ENCODE measurements at places on chromosomes 3 and 15. TPM values are rescaled to one million over a fixed set of nuclear protein-coding genes. Genes with fewer than 3 reads are reported as not detected.

DVL3 gene
- total RNA-seq: 63.3 TPM

GABRB3 gene
- total RNA-seq: 0.65 TPM

C2CD4A gene
- not detected for total RNA-seq

INSYN1 gene
- 0.23 TPM for total RNA-seq

PPP1R14D gene
- total RNA-seq: not detected

C15orf62 gene
- total RNA-seq: 0.05 TPM

TIMP4 gene
- 1.8 TPM for total RNA-seq

DPPA2 gene
- total RNA-seq: not detected

MTHFS gene
- 14.8 TPM for total RNA-seq

NRG4 gene
- under 0.01 TPM for total RNA-seq

GRM7 gene
- total RNA-seq: not detected

NISCH gene
- 113 TPM for total RNA-seq

TXNRD3 gene
- 7.1 TPM for total RNA-seq

GOLGA8G gene
- under 0.01 TPM for total RNA-seq

CFAP100 gene
- total RNA-seq: not detected

TRAT1 gene
- total RNA-seq: not detected

CCR2 gene
- not detected for total RNA-seq

LSMEM2 gene
- total RNA-seq: not detected

CHRD gene
- 0.55 TPM for total RNA-seq

IQCF5 gene
- not detected for total RNA-seq

ZNF445 gene
- 13.1 TPM for total RNA-seq

SKOR1 gene
- 0.09 TPM for total RNA-seq

ADGRG7 gene
- total RNA-seq: 0.30 TPM

CD200R1 gene
- not detected for total RNA-seq
